Ascending aorta (tissue), 2 donors: ENCODE measurements at places on chromosomes 5 and 9. TPM values are rescaled to one million over a fixed set of nuclear protein-coding genes. Genes with fewer than 3 reads are reported as not detected.

The INVS gene
- total RNA-seq = 8.5 TPM

The SEMA4D gene
- 13.5 TPM for total RNA-seq

The RANBP3L gene
- not detected for total RNA-seq

DNA sequence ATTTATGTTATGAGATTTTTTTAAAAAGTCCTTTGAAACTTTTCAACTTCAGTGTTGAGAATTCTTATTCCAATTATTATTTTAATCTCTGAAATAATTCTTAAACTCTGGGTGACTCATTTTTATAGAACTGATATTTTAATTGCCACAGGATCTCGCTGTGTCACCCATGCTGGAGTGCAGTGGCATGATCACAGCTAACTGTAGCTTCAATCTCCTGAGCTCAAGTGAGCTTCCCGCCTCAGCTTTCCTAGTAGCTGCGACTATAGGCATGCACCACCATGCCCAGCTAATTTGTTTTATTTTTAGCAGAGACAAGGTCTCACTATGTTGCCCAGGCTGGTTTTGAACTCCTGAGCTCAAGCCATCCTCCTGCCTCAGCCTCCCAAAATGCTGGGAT is 41.0 kb downstream of the DIMT1 start:
- DNase-seq = no peak

- no peak for DNase-seq
Observed at GRCh38 chr9:2298217-2298616, 283.1 kb downstream of the SMARCA2 start.

DNA sequence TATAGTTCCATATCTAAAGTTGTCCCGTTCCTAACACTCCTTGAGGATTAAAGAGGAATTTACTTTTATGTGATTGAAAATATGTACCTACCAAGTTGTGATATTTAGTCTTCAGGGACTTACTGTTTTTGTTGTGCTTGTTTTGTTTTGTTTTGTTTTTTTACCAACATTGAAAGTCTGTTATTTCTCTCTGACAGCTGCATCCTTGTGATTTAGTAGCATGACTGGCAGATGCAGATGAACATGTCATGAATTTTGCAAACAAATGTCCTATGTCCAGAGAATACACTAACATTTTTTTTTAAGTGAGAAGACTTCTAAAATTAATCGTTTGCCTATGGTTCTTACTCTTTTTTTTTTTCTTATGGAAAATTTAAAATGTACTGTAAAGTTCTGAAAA is 85.4 kb downstream of the MAN2A1 start:
- no peak for DNase-seq

DNA sequence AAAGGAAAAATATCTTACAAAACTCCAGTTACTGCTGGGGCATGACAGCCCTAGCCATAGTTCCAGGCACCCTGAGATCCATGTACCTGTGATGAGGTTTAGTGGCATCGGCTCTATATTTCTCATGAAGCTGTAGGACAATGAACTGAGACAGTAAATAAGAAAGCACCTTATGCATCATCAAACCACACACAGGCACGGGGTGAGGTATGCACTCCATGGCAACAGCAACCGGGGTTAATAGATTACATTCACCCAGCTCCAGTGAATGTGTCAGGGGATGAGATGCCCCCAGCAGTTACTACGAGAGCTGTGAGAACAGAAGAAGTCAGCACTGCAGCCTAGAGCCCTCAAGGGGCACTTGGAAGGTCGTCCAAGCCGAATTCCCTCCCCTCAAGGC is 162.0 kb upstream of the S1PR3 start:
- no peak for DNase-seq

DNA sequence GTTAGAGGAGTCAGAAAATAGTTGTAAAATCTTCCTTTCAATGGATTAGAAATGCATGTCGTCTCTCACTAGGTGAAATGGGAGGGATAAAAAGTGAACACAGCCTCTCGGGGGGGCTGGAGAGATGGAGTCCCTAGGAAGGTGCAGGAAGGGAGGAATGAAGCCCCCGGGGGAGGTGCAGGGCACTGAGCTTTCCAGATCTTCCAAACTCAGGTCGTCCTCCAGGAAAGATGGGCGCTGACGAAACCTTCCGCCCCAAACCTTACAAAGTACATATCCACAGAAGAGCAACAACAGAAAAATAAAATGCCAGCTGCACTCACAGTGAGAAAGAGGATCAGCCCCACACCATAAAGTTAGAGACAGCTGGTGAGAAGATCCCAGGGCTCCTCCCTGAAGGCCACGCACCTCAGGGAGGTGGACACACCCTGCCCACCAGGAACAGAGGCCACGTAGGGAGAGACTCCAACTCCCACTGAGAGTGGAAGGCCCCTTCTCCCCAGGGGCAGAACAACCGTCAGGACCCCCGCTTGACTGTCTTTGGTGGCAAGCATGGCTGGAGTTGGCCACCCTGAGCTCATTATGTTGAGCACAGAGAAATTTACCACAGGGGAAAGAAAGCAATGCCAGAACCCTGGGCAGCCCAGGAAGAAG is 174.3 kb downstream of the AUH start:
- DNase-seq = no peak

GRCh38 chr9:7216004-7216841 is 458.4 kb downstream of the KDM4C start:
- no peak for DNase-seq

DNA sequence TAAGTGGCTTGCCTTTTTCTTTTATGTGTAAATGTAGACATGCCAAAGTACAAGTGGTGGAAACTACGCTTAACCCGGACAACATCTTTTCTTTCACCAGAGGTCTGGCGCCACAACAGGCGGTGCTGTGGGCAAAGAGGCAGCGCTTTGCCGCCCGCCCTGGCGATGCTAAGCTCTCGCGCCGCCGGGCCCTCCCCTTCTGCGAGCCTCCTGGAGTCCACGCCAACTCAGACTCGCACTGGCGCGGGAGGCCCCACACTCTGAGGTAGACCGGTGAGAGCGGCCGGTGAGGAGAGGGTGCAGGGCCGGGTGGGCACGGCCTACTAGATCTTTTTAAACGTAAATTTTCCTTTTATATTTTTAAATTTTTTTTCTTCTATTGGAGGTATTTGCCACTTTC is 2253.1 kb upstream of the C9orf72 start:
- DNase-seq = no peak

GRCh38 chr5:138109463-138110265 is 25.8 kb downstream of the WNT8A start:
- no peak for DNase-seq
